ENCODE measurements at places on chromosomes 13 and 19. TPM values are rescaled to one million over a fixed set of nuclear protein-coding genes. Genes with fewer than 3 reads are reported as not detected.

SH2D3A gene
- 0.95 TPM for total RNA-seq

FBXO27 gene
- total RNA-seq, result 0.45 TPM

DNA sequence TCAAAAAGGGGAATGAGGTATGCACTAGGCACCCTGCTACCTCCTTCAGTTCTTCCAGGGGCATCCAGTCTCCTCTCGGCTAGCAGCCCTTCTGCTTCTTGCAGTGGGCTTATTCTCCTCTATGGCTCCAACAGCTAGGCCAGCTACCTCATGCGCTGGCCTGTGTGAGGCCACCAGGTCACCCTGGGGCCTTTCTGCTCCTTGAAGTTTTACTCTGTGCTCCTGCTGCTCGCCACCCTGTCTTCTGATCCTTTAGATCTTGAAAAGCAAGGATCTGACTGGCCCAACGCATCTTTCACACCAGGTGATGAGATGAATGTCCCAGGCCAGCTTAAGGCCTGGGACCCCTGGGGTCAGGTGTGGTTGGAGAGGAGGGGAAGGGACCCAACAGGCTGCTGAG, 66.2 kb downstream of the RUBCNL start:
- DNase-seq, result no peak
- H3K36me3 ChIP-seq, result no peaks in the 10 kb centered on the region
- H3K4me3 ChIP-seq, result no peak overlapping the region

DNA sequence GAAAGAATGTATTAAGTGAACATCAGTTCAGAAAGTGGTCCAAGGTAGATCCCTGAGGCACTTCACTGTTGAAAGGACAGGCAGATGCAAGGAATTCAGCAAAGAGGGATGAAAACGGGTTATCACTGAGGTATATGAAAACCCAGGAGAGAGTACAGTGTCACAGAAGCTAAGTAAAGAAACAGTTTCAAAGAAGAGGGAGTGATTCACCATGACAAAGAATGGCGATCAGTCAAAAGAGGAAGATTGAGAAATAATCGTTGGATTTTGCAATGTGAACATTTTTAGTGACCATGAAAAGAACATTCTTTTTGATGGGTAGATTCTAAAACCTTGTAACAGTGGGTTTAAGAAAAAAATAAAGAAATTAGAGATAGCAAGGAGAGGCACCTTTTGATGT, 99.3 kb downstream of the EPSTI1 start:
- H3K27me3 ChIP-seq, result no peaks in the 10 kb centered on the region
- H3K36me3 ChIP-seq, result no peaks in the 10 kb centered on the region
- no peak overlapping the region for H3K4me3 ChIP-seq
- no peak overlapping the region for H3K27ac ChIP-seq

GRCh38 chr13:39374741-39375189, 228.2 kb downstream of the LHFPL6 start:
- H3K36me3 ChIP-seq, result no peaks in the 10 kb centered on the region
- no peaks in the 10 kb centered on the region for H3K27me3 ChIP-seq
- H3K4me3 ChIP-seq, result no peak overlapping the region
- H3K4me1 ChIP-seq, result peaks cover 91% of the 10 kb centered on the region
- H3K27ac ChIP-seq, result peak overlapping the region; percentile 48
- DNase-seq, result peak; percentile 73

GRCh38 chr19:33390908-33391630, 17.6 kb downstream of the CEBPG start:
- no peaks in the 10 kb centered on the region for H3K27me3 ChIP-seq
- no peak for DNase-seq
- H3K36me3 ChIP-seq, result no peaks in the 10 kb centered on the region
- no peak overlapping the region for H3K4me3 ChIP-seq
- H3K27ac ChIP-seq, result no peak overlapping the region

DNA sequence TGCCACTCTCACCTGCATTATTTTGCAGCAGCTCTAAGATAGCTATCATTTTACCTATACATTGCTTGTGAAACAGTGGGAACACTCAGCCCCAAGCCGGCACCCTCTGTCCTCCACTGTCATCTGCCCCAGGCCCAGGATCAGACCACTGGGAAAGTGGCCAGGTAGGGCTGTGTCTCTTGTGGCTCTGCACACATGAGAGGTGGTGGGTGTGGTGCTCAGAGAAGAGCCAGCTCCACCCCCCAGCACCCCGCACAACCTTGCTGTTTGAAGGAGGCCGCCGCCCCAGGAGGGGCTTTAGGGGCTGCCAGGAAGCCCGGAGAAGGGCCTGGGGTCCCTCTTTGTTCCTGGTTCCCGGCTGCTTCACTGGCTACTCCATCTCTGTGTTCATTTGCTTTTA, 26.6 kb downstream of the PPP1R37 start:
- H3K4me3 ChIP-seq, result no peak overlapping the region
- DNase-seq, result no peak
- peaks cover 19% of the 10 kb centered on the region for H3K4me1 ChIP-seq
- H3K36me3 ChIP-seq, result no peaks in the 10 kb centered on the region
- H3K27ac ChIP-seq, result no peak overlapping the region

DNA sequence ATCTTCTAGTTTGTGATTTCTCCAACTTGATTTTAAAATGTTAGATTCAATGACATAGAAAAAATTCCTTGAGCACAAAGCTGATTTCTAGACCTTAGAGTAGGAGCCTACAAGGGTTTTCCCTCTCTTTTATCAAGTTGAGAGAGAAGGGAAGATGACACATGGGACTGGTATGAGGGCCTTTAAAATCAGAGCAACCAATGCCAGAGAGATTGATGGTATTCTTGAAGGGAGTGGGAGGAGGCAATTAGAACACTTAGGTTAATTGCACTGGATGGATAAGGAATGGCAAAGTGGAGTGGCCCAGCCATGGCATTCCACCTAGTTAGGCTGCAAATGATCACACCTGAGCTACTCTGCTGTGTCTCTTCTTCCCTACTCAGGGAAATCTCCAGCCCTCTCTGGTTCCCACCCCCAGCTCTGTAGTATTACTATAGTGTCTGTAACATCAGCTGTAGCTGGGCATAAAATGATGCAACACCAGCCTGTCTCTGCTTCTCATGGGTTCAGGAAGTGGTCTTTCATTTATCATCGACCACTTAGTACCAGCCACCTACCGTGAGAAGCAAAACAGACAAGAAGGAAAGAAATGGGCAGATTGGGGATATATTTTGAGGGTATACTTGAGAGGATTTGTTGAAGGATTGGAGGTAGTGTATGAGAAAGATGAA, 333.6 kb downstream of the DLEU7 start:
- no peak overlapping the region for H3K27ac ChIP-seq
- H3K4me3 ChIP-seq, result no peak overlapping the region
- no peaks in the 10 kb centered on the region for H3K27me3 ChIP-seq
- no peaks in the 10 kb centered on the region for H3K4me1 ChIP-seq
- peak; percentile 34 for DNase-seq

DNA sequence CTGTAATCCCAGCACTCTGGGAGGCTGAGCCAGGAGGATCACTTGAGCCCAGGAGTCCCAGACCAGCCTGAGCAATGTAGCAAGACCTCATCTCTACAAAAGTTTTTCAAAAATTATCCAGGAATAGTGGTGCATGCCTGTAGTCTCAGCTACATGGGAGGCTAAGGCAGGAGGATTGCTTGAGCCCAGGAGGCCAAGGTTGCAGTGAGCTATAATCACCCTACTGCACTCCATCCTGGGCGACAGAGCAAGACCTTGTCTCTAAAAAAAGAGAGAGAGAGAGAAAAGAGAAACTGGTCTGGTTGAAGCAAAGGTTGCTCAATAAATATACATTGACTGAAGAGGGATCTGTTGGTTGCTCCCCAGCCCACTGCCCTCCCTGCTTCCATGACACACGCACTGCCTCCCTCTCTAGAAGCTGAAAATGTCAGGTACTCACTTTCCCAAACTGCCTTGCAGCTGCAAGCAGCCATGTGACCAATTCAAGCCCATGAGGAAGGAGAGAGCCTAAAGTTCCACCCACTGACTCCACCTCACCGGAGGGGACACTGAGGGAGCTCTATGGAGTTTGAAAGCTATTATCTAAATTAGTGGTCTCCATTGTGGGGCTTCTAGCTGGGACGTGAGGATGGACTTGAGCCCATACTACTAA, 14.0 kb downstream of the CEACAM16 start:
- H3K27ac ChIP-seq, result no peak overlapping the region
- H3K4me3 ChIP-seq, result no peak overlapping the region
- no peaks in the 10 kb centered on the region for H3K36me3 ChIP-seq
- no peaks in the 10 kb centered on the region for H3K4me1 ChIP-seq
- no peak for DNase-seq

DNA sequence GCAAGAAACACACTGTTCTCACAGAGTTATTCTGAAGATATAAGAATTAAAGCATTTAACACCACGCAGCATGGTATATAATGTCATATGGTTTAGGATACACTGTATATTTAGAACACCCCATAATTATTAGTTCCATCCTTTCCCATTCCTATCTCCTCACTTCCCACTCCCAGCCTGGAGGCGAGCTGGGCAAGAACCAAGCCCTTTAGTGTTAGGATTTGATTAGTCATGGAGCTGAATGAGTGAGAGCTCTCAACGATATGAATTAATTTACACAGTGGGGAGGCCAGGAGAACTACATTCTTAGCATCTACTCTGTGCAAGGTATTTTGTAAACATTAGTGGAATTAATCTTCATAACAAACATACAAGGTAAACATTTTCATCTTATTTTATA, 934.3 kb downstream of the DIAPH3 start:
- peak overlapping the region; percentile 43 for H3K27ac ChIP-seq
- peaks cover 26% of the 10 kb centered on the region for H3K4me1 ChIP-seq
- H3K27me3 ChIP-seq, result no peaks in the 10 kb centered on the region
- peak; percentile 78 for DNase-seq
- H3K4me3 ChIP-seq, result no peak overlapping the region
- H3K36me3 ChIP-seq, result no peaks in the 10 kb centered on the region

DNA sequence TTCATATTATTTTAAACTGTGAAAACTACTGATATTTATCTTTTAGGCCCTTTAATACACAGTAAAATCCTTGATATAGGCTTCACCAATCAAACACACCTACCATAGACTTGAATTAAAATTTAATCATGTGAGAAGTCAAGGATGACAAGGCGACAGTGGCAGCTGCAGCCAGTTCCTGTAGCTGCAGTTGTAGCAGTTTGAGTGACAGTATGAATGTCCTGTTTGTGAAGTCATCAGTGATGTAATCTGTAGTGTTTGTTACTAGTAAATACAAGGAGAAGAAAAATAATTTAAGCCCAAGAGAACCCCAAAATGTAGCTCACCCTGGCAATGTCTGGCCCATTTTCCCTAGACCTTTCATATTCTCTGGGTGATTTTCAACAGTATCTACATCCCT, 897.0 kb downstream of the SLITRK6 start:
- H3K27ac ChIP-seq, result no peak overlapping the region
- no peak for DNase-seq
- H3K36me3 ChIP-seq, result no peaks in the 10 kb centered on the region
- no peak overlapping the region for H3K4me3 ChIP-seq
- no peaks in the 10 kb centered on the region for H3K27me3 ChIP-seq
- no peaks in the 10 kb centered on the region for H3K4me1 ChIP-seq

DNA sequence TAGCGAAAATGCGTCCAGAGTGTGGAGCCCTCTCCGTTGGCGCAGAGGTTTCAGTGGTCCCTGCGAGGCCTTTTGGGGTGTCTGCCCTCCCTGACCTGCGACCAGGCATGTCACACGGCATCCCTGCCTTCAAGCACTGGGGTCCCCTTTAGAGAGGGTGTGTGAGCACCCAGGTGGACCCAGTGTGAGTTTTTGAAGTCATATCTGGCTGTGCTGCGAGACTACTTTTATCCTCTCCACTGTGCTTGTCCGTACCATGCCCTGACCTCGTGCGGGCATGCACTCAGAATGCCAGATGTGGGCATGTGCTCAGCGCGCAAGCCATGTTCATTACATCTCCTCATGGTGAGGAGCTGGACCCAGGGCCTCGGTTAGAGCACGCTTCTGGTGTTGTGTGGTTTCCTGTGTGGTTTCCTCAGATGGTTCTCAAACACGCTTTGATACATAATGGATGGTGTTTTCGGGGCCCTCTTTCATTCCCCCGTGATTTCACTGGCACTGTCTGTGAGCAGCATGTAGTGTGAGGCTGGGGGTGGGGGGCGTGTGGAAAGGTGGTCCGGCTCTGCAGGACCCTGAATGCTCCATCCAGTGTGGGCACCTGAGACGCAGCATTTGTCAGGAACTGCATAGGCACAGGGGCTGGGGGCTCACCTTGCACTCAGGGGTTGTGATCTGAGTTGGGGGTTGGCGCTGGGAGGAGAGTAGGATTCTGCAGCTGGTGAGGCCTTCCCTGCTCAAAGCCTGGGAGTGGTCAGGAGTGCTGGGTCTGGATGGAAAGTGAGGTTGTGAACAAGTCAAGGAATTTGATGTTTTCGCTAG, 2.3 kb downstream of the TFDP1 start:
- H3K27me3 ChIP-seq, result no peaks in the 10 kb centered on the region
- no peak overlapping the region for H3K4me3 ChIP-seq
- peaks cover 38% of the 10 kb centered on the region for H3K36me3 ChIP-seq
- no peak for DNase-seq

DNA sequence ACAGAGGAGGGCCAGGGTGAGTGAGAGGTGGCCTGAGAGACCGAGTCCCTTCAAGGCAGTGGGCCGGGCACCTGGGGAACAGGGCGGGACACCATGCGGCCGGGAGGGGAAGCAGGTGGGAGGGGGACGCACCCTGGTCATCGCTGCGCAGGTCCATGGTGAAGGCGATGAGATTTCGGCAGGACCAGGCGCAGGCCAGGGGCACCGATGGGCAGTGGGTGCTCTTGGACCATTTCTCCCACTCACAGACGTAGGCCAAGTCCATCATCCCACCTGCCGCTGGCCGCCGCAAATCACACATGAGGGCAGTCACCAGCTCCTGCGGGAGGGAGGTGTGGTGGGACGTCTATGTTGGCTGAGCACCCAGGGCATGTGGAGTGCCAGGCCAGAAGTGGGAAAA, 2.2 kb downstream of the MED16 start:
- no peaks in the 10 kb centered on the region for H3K4me1 ChIP-seq
- no peak overlapping the region for H3K4me3 ChIP-seq
- H3K27ac ChIP-seq, result no peak overlapping the region
- DNase-seq, result no peak
- peaks cover 24% of the 10 kb centered on the region for H3K36me3 ChIP-seq

DNA sequence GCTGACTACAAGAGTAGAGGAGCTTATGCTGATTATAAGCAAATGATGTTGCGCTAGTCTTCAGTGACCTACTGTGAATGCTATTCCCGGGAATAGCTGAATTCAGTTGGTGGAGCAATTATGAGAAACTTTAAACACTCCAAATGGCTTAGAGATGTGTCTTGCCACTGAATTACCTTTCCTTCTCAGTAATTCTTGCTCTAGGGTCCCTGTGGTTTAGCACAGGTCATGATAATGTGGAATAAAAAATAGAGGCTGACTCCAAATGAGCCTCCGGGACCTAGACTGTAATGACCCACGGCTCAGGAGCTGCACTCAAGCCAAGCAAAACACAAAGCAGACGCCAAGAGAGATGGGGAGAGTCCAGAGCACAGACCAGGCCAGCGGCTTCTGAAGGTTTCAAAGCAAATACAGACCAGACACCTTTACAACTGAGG, 124.7 kb downstream of the RGCC start:
- DNase-seq, result no peak
- H3K27ac ChIP-seq, result no peak overlapping the region
- no peaks in the 10 kb centered on the region for H3K4me1 ChIP-seq
- no peaks in the 10 kb centered on the region for H3K36me3 ChIP-seq
- no peak overlapping the region for H3K4me3 ChIP-seq
